ENCODE measurements at places on chromosomes 2 and 18.

GRCh38 chr2:235005023-235005422 lies 53.2 kb downstream of the SH3BP4 start:
- no peak for DNase-seq

DNA sequence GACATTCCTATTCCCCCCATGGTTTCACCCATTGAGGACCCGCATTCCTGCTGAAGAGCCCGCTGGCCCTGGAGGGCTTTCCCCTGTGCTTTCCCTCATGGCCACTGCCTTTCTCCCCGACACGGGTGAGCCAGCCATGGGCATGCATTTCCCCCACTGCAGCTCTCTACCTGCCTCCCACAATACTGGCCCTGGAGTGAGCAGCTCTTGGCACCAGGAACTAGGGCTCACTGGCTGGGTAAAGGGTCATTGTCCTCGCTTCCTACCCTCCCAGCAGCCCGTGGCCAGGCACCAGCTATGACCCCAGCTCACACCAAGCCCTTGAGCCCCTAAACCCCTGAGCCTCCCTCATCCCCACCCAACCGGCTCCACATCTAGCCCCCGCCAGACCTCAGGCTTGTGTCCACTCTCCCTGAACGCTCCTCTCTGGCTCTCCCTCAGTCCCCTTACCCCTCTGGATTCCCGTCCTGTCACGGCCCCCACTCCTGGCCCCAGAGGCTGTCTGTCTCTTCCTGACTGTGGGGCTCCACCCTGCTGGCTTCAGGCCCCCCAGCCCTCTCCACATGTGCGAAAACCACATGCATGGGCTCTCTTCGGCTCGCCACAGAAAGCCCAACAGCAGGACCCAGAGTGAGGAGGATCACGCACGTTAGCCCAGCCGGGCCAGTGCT lies 199.8 kb downstream of the ZFP36L2 start:
- DNase-seq = no peak

DNA sequence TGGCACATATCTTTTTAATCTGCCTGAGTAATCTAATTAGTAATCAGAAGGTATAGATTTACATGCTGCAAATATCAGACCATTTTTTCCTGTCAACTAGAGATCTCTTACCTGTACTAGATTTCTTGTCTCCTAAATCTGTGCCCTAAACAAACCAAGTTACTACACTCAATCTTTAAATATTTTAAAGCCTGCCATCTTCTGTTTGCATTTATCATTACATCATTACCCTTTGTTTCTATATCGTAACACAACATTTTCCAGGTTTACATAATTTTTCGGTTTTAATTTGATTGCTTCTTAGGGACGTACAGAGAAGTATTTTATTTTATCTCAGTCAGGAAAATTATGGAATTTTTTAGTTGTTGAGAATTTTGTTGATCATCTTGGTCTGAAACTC lies 25.7 kb downstream of the PSMA8 start:
- peak; percentile 1 for DNase-seq

DNA sequence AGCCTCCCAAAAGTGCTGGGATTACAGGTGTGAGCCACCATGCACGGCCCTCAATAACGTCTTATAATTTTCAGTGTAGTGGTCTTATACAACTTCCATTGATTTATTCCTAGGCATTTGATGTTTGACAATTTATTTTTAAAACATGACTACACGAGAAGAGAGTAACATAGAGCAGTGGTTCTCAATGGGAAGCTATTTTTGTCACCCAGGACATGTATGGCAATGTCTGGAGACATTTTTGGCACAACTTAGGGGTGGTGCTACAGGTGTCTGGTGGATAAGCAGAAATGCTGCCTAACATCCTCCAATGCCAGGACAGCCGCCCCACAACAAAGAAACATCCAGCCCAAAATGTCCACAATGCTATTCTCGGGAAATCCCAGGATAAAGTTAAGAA lies 12.7 kb upstream of the ANXA4 start:
- no peak for DNase-seq

DNA sequence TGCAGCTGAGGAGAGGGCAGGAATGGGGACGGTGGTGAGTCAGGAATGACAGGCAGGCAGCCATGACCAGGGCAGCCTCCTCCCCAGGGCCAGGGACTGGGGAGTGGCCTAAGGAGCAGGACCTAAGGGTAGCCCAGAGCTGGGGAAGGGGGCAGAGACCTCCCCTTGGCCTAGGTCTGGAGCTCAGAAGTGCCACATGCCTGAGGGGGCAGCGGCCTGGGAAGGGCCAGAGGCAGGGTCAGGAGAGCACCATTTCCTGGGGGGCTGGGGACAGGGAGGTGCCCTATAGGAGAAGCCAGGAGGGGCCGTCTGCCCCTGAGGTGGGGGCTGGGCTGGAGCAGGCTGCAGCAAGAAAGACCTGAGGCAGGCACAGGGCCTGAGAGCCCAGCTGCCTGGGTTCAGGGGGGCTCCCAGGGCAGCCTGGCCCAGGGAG lies 20.9 kb downstream of the CFLAR start:
- no peak for DNase-seq

DNA sequence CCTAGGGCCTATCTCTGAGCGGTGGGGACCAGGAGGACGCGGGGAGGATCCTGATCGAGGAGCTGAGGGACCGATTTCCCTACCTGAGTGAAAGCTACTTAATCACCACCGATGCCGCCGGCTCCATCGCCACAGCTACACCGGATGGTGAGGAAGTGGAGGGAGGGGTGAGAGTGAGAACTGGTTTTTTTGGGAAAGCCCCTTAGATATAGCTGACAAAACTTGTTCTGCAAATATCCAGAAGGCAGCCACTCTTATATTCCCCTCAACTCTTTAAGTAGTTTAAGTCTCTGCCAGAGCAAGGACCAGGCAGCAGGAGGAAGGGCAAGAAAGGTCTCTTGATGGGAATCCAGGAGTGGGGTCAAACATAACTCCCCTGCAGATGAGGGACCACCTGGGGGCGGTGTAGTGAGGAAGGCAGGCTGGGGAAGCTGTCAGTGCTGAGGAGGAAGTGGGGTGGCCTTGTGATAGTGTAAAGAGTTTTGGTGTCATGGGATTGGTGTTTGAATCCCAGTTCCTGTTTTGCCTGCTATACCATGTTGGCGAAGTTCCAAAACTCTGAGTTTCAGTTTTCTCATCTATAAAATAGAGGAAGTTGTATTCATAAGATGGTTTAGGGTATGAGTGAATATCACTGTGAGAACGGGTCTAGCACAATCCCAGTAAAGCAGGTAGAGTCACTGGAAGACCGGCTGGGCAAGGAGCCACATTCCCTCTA lies 3.4 kb downstream of the NAGK start:
- DNase-seq = no peak

DNA sequence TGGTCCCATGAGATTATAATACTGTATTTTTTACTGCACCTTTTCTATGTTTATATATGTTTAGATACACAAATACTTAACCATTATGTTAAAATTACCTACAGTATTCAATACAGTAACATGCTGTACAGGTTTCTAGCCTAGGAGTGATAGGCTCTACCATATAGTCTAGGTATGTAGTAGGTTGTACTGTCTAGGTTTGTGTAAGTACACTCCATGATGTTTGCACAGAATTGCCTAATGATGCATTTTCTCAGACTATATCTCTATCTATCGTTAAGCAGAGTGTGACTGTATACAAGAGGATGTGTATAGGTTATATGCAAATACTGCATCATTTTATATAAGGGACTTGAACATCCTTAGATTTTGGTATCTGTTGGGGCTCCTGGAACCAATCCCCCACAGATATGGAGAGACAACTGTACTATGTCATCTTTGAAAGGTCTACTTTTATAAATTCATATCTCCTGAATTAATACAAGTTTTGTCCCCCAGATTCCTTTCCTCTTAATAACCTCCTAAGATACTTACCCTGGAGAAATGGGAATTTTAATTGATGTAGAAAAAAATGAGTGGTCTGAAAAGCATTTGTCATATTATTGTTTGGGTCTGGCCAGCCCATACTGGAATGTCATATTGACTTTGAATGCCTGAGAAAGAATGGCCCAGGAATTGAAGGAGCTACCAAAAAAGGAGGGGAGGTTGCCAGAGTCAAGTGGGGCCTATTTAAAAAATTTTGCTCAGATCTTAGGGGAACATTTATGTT lies 36.6 kb downstream of the EHBP1 start:
- no peak for DNase-seq

- peak; percentile 91 for DNase-seq
These were observed 774 bp downstream of the MSH6 start for GRCh38 chr2:47783486-47784351.

GRCh38 chr2:164599954-164600589 lies 21.2 kb downstream of the GRB14 start:
- DNase-seq = peak; percentile 52

DNA sequence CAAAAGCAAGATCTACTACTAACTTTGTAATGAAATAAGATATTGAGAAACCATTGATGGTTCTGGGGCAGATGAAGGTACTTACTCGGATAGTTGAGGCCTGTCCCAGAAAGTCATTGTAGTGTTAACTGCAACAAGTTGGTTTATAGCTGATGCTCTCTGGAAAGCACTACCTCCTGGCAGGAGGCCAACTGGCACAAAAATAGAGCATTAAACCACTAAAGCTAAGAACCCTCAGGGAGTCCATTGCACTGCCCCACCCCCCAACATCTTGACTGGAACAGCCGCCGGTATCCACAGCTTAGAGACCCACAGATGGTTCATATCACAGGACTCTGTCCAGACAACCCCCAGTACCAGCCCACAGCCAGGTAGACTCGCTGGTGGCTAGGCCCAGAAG lies 552.5 kb upstream of the CRIM1 start:
- DNase-seq = no peak

DNA sequence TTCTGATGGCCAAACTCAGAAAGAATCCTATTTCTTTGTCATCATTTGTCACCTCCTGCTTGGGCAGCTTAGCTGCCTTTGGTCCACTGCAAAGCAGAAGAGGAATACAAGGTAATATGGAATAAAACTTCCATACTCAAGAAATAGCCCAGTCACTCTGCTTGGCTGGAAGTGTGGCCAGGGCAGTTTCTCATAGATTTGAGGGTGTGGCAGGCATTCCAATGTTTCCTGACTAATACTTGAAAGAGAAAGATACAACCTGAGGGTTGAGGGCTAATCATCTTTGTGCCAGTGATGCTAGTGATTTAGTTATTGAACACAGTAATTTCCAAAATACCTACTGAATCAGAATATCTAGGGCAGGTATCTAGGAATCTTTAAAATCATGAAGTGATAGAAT lies 83.1 kb downstream of the FAM161A start:
- DNase-seq = peak; percentile 44

DNA sequence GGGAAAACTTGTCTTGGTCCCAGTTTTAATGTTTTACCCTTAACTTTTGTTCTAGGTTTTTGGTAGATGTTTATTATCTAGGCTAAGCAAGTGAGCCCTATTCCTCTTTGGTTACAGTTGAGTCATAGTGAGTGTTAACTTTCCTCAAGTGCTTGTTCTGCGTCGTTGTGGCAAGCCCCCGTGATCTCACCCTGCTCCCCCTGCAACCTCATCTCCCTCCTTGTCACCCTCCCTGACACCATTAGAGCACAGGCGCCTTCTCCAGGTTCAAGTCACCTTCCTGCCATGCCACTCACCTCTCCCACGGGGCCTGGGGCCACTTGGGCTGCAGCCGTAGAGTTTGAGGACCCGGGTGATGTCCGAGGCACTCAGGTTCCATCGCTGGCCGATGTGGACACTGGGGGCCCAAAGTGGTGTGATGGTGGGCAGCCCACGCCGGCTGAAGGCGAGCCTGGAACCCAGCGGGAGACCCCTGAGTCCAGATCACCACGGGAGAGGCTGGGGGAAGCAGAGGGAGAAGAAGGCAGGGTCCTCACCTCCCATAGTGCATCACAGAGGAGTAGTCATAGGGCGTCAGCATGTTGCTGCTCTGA lies 8.7 kb downstream of the ASTL start:
- no peak for DNase-seq

GRCh38 chr2:208297961-208298360 lies 31.9 kb downstream of the PIKFYVE start:
- DNase-seq = no peak

GRCh38 chr2:217286833-217287232 lies 427.0 kb upstream of the TNP1 start:
- no peak for DNase-seq

GRCh38 chr2:227595797-227596196 lies 2.9 kb upstream of the SCYGR2 start:
- no peak for DNase-seq

DNA sequence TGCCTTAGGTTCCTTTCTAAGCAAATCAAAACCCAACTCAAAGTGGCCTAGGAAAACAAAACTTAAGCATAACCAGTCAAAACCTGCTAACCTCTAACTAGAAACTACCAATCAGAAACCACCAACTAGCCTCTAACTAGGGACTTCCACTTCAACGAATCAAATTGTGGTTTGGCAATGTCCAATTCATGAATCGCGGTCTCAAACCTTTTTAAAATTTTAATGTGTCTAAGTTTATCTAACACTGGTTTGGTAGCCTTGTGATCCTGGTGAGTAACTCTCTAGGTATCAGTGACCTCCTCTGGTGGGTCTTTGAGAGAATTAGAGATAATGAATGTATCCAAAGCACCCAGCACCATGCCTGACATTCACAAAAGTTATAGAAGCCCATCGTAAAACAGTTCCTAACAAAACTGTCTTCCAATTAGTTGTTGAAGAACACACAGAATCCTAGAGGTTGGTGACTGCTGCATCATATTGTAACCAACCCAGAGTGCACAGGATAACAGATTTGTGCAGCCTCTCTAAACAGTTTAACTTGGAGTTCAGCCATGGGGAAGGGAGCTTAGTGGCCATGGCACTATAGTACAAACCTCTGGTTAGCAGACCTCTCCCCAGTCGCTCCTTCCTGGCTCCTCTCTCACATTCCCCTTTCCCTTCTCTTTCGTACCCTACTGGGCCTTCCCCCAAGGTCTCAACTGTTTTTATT lies 45.2 kb upstream of the B3GNT2 start:
- DNase-seq = no peak

DNA sequence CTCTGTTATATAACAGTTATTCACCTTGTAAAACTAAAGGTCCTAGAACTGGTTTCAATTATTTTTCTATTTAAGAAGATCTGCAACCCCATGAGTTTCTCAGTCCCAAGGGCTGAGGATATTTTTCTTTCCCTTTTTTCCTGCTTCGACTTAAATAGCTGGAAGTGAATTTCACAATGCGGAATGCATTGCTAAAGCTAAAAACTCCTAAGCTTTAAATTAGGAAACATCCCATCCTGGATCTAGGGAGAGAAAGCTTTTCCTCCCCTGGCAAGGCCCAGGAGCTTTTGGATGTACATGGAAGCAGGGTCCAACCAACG lies 1.4 kb downstream of the RFX8 start:
- no peak for DNase-seq

- no peak for DNase-seq
These were observed 12.8 kb upstream of the FMNL2 start for GRCh38 chr2:152322222-152322621.

GRCh38 chr18:318791-319291 lies 51.0 kb upstream of the THOC1 start:
- no peak for DNase-seq

- DNase-seq = peak; percentile 84
These were observed at the start of gene EDAR for GRCh38 chr2:108988796-108989713. EDAR (minus strand) TSS chr2:108989220; CDS start chr2:108931014, 58,206 bp downstream.

GRCh38 chr2:236753606-236754270 lies 184.1 kb downstream of the ACKR3 start:
- no peak for DNase-seq

All from urothelium cell line (cell line).